Peyer's patch (tissue), 4 donors: ENCODE measurements at places on chromosomes 4 and X.

- DNase-seq = peak; percentile 59
Measured at GRCh38 chr4:337932-338758, 531 bp downstream of the ZNF141 start.

DNA sequence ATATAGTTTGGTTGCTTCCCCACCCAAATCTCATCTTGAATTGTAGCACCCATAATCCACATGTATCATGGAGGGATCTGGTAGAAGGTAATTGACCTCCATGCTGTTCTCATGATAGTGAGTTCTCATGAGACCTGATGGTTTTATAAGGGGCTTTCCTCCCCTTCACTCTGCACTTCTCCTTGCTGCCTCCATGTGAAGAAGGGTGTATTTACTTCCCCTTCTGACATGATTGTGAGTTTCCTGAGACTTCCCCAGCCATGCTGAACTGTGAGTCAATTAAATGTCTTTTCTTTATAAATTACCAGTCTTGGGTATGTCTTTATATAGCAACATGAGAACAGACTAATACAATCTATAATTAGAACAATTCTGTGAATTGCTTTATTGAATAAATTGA is 11.9 kb upstream of the DCAF4L1 start:
- no peak for DNase-seq

DNA sequence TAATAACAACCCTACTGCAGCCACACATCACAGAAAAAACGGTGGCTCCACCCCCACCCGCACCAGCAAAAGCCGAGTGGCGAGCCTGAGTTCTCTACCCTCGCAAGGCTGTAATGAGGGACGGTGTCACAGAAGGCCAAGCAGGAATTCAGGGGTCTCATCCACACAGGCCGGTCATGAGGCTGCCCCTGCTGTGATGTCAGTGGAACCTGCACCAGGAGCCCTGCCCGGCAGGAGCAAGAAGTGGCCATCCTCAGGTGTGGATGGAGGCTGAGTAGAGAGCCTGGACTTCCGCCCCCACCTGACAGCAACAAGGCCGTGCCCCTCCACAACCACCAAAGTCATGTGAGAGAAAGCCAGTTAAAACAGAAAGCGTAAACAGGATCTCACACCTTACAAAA is 20.6 kb downstream of the LYAR start:
- DNase-seq = peak; percentile 72

- DNase-seq = no peak
Measured at GRCh38 chr4:19026281-19026680, 1004.7 kb upstream of the LCORL start.

- no peak for DNase-seq
Measured at GRCh38 chr4:79241846-79242245, 84.0 kb downstream of the NAA11 start.

DNA sequence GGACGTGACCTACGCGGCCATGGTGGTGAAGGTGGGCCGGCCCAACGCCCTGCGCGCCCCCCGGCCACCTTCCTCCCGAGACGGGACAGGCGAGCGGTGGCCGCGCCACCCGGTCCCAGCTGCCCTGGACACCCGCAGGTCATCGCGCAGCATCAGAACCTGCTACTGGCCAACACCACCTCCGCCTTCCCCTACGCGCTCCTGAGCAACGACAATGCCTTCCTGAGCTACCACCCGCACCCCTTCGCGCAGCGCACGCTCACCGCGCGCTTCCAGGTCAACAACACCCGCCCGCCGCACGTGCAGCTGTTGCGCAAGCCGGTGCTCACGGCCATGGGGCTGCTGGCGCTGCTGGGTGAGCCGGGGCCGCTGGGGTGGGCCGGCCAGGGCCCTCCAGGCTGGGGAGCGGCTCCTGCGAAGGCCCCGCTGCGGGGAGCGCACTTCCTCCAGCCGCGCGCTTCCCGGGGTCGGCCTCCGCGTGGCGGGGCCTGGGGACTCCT is 9.0 kb upstream of the SLC26A1 start:
- no peak for DNase-seq

- DNase-seq = no peak
Measured at GRCh38 chr4:182307746-182308145, 64.5 kb downstream of the TENM3 start.

- no peak for DNase-seq
Measured at GRCh38 chr4:159017323-159018026, 85.4 kb upstream of the RAPGEF2 start.

- no peak for DNase-seq
Measured at GRCh38 chr4:109302361-109303139, at the start of gene COL25A1. COL25A1 (minus strand) TSS chr4:109302658.

DNA sequence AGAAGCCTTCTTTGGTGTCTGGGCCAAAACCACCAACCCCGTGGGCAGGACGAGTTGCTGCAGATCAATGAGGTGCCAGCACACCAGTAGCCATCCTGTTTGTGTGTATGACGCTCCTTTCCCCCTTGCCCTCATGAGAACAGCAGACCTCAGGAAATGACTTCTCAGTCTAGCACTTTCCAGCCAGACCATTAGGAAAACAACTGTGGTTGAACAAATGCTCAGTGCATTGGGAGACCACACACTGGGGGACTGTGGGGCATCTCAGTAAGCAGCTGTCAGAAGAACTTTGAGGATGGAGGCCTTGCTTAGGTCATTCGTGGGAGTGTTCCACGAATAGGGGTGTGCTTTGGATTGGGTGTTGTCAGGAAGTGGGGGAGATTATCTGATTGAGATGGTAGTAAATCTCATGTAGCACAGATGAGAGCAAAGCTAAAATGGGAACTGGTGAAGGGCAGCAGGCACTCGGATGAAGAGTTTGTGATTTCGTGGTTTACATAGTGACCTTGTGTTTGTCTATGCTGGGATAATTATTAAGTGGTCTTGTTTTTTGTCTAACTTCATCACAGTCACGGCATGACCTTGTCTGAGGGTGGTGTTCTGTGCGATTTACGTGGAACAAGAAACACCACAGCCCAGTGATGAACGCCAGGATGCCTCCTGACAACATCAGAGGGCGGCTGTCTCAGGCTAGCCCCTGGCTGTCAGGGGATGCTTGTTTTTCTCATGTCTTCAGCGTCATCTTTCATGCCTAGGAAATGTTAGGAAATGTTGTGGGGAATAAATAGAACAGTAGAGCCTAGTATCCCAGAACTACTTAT is 70.1 kb downstream of the USP46 start:
- DNase-seq = no peak

- no peak for DNase-seq
Measured at GRCh38 chr4:23697001-23697528, 192.8 kb downstream of the PPARGC1A start.

DNA sequence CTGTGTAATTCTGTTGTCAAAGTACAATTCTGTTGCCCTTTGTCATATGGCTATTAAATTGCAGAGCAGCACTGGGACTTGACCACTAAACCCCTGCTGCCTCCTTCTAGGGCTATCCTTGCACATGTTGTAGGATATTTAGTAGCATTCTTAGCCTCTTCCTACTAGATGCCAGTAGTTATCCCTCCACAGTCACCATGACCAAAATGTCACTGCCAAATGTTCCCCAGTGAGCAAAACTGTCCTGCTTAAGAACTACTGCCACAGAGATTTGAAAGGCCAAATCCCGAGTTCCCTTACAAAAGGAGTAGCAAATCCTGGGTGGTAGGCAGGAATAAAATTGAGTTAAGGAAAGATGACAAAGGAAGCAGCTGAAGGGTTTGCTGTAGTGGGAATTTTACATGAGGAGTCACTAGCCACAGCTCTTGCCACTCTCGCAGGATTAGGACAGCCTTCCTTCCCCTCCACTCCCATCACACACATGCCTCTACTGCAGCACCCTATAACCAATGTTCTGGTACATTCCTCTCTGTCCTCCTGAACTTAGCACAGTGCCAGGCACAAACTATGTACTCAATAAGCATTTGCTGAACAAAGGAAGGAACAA is 8.4 kb downstream of the APBB2 start:
- no peak for DNase-seq

GRCh38 chr4:47621181-47621580 is 136.1 kb downstream of the ATP10D start:
- DNase-seq = no peak

GRCh38 chrX:29903360-29903759 is 312.0 kb upstream of the MAGEB2 start:
- DNase-seq = no peak

DNA sequence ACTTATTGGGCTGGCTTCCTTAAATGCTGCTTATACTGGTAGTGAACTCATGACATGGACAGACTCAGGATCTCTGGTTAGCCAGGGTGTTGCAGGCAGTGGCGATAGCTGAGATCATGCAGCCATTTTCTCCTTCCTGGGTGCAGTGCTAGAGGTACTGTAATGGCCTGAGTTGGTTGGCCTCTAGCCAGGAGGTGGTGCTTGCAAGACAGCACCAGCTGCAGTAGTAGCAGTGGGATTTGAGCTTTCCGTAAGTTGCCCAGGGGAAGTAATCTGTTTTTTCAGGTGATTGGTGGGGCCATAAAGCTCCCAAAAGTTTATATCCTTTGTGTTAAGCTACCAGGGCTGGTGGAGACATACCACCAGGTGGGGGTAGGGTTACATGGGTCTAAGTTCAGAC is 45.1 kb upstream of the AADAT start:
- no peak for DNase-seq

DNA sequence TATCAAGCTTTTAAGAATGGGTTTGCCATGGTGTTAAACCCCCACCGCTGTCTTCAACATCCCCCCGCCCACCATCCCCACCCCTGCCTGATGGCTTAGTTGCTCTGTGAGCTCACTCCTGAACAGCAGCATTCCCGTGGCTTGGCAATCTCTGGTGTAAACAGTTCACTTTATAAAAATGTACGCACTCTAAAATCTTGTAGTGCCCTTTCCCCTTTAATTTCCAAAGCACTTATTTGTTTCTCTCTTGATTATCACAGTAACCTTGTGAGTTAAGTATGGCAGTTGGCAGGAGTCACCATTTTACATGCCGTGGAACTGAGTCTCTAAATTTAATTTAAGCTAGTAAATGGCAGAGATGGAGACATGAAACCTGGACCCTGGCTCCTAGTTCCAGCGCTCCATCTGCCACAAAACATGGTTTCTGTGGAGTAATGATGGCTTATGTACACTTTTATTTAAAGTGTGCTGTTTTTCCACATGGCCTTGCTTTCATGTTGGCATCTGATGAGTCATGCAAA is 123.1 kb downstream of the AFF1 start:
- DNase-seq = no peak

GRCh38 chrX:101595739-101596419 is 21.9 kb downstream of the ARMCX6 start:
- DNase-seq = no peak

DNA sequence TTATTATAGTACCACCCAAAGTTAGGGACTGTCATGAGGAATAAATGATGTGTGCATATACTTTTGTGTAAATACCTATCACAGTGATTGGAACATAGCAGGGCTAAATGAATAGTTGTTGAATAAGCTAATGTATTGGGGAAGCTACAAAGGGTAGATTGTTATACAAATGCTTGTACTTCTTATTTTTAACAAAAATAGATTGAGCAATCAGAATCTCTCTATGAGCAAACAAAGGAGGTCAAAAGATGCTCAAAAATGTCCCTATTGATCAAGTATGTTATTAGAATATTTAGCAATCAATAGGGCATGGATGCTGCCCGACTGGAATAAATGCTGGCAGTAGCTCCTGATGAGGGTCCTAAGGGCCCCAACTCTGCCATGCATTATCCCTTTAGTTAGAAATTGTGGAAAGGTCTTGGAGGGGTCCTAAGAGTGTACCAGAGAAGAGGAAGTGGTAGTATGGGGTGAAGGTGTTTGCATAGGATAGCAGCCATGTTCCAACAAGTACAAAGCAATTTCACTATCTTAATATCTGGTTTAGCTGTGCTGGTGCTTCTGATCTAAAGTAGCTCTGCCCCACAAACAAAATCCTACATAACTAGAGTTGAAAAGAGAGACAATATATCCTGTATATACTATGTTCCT is 33.1 kb upstream of the TAPT1 start:
- DNase-seq = no peak

GRCh38 chr4:69875576-69875975 is 15.6 kb upstream of the SULT1E1 start:
- no peak for DNase-seq

DNA sequence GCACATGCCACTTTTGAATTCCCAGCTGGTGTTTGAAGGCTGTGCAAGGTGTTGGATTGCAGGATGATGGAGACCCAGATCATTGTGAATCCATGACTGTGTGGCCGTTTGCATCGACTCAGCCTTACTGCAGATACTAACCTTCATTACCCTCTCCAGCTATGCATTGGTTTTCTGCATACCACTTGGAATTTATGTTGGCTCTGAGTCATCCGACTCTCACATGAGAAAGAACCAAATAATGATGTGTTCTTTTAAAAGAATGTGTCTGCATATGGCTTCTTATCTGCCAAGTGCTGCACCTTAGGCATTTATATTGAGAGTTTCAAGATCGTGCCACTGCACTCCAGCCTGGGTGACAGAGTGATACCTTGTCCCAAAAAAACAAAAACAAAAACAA is 106.7 kb upstream of the PRKX start:
- DNase-seq = no peak

DNA sequence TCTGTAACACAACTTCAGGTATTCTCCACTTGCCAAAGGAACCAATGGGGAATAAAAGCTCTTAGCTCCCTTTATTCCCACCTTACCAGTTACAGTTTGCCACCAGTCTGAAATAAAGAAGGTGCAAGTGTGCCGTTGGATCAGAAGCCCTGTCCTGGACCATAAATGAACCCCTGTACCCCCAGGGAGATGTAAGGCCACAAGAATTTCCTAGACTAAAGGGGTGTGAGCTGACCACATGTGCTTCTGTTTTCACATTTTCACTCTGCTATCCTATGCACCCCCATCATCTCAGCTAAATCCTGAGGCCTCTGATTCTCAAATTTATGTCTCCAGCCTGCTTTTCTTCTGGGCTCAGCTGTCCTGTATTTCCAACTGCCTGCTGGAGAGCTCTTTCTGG is 221.2 kb downstream of the SPRY1 start:
- DNase-seq = no peak

GRCh38 chrX:154818916-154819770 is 13.9 kb upstream of the MPP1 start:
- no peak for DNase-seq

DNA sequence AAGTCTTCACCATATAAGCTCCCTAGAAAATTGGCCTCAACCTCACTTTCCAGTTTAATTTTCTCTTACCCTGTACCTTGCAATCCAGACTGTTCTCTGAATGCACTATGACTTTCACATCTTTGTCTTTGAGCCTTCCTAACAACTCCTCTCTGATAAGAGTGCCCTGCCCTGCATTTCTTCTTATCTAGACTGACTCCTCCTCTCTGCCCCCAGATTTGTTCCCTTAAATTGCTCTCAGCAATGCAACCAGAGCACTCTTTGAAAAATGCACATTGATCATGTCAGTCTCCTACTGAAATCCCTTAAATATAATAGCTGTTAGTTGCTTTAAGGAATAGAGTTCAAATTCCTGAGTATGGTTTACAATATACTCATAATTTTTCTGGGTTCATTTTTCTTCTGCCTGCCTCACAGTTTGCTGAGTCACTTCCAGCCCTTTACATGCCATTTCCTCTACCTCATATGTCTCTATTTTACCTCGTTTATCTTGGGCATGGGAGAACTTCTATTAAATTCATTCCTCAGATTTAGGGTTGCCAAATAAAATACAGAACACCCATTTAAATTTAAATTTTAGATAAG is 582.7 kb upstream of the AADAT start:
- no peak for DNase-seq

GRCh38 chr4:108219998-108220397 is 51.3 kb upstream of the LEF1 start:
- no peak for DNase-seq
